ENCODE measurements at places on chromosomes 7 and 10. TPM values are rescaled to one million over a fixed set of nuclear protein-coding genes. Genes with fewer than 3 reads are reported as not detected.

DNA sequence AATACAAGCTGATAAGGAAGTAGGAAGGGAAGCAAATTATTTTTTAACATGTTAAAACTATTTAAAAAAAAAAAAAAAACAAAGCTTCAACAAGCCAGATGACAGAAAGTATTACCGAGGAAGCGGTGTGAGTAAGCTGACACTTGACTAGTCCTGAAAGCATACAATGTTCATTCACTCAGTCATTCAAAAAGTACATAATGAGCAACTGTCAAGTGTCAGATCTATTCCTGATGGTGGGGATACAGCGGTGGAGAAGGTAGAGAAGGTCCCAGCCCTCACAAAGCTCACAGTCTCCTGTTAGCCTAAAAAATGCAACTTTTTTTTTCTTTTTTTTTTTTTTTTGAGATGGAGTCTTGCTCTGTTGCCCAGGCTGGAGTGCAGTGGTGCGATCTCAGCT lies 40.0 kb downstream of the RAPGEF5 start:
- DNase-seq: no peak

- no peak for DNase-seq
These were observed 10.0 kb downstream of the CYP3A43 start for GRCh38 chr7:99837649-99838361.

DNA sequence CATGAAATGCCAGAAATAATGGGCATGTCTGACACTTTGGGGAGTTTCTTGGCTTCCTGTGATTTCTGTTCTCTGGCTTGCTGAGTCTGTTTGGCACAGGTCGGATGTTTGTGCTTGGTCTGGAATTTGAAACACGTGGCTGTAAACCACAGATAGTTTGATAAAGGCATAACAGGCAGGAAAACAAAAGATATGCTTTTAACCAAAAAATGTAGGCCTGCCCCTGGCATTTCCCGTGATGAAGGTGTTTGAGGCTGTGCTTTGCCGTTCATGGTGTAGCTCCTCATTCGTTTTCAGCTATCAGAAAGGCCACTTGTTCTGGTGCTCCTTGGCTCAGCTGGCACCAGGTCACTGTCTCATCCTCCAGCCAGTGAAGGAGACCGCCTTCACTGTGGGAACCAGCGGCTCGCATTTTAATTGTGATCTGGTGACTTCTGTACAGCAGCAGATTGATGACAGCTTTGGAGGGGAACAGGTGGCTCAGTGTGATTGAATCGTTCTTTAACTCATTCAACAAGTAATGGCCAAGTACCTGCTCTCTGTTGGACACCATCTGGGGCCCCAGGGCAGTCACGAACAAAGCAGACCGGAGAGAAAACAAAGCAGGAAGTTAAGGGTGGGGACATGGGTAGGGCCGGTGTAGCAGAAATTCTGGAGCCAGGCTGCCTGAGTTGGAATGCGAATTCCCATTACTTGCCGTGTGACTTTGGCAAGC lies 111.5 kb downstream of the CCNY start:
- peak; percentile 10 for DNase-seq

Gene MSMB
- total RNA-seq: not detected

Gene ATOH7
- total RNA-seq: not detected

GRCh38 chr7:131057794-131058070 lies 269.9 kb upstream of the MKLN1 start:
- no peak for DNase-seq

Gene IL6
- total RNA-seq: not detected

DNA sequence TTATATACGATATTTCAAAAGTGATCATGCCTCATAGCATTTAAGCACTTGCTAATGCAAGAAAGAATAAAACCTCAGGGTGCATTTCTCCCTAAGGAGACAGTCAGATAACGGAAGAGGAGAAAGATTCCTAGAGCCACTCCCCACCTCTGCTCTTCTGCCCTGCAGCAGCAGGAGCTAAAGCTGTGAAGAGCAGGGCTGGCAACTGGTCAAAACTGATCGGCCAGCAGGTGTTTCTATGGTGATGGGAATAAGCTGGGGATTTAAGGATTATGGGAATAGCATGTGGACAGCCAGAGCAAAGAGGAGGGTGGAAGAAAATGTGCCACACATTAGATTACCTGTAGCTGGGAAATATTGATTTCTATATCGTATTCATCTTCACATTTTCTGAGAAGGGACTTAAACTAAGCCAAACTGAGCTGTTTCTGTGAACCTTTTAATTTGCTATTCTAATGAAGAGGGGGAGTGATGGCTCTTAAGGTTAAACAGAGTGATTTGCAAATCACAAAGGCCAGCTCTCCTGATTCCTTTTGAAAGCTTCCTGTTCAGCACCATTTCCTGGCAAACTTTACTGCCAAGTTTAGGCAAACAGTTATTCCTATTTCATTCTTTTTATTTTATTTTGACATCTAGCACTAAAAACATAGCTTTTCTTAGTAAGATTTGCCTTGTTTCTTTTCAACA lies 268.9 kb upstream of the PFKP start:
- no peak for DNase-seq

DNA sequence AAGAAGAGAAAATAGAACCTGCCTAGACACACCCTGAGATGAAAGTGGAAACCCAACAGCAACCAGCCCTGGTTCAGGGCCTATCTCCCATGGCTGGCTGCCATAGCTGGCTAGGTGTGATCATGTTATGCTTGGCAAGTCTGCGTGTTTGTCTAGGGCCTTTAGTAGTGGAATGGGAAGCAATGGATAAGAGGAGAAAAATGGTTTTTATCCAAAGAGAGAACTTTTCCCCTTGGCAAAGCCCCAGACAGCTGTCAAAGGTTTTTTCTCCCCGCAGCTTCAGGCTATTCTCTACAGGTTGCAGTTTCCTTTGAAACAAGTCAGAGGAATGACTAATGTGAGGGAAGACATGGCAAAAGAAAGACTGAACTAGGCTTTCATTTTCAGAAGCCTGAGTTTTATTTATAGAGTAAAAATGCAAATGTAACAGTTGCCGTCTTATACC lies 161.5 kb downstream of the SEMA3D start:
- no peak for DNase-seq

Gene TMEM236
- 0.07 TPM for total RNA-seq

Gene ENTPD1
- 0.37 TPM for total RNA-seq

Gene UNCX
- not detected for total RNA-seq

DNA sequence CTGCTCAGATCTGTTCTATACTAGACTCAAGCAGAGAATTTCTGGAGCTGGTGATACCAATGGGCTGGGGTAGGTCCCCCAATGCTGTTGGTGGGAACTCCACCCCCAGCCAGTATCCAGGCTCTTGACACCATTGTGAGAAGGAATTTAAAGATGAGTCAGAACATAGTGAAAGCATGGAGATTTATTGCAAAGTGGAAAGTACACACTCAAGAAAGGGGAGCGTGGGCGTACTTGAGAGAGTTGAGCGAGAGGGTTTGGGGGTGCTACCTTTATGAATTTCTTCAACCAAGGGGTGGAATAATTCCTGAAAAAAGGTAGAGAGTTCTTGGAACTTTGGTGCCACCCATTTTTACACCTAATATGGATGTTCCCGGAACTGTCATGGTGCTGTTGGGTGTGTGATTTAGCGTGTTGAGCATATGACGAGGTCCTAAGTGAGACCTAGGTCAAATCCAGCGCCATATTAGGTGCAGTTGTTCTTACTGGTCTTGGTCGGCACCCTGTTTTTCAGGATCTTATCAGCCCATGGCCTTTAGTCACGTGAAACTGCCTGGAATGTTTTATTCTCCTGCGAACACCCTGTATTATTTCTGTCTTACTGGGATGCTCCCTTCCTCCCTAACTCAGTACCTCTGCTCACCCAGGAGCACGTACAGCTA lies 122.0 kb upstream of the AHR start:
- DNase-seq: no peak

Gene LDB3
- 0.20 TPM for total RNA-seq

Gene TRPV5
- total RNA-seq: not detected

DNA sequence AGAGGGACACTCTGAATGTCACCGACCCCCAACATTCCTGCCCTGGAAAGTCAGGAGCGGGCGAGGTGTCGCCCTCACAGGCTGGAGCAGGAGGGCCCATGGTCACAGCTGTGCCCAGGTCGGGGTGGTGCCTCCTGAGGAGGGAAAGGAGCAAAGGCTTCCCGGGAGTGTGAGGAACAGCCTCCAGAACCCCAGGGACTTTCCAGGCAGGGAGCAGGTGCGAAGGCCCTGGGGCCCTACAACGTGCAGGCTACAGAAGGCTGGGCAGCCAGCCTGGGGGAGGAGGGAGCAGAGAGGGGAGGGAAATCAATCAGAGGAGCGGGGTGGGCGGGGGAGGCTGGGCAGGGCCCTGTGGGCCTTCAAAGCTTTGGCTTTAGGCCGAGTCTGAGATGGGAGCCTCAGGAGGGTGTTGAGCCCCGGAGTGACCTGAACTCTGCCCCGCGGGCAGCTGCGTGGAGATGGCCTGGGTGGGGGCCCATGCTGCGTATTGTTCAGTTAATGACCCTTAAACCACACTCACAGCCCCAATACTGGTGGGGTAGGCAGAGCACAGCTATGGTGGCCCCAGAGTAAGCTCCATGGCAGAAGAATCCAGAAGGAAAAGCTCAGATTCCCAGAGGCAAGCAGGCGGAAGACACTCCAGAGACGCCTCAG lies 44.2 kb upstream of the PPP2R2D start:
- DNase-seq: no peak

DNA sequence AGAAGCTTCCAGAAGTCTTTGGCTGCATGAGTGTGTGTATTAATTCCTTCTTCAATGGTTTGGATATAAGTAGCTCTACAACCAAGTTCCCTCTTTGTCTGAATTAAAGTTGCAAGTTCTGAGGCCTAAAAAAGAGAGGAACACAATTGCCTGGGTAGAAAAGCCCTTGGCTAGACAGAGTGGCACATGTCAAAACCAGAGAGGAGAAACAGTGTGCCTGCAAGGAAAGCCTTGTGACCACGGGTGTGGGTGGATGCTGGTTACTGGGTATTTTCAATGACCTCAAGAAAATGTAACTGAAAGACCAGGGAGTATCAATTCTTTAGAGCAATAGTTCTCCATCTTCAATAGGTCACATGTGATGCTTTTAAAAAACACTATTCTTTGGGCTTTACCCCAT lies 148.3 kb downstream of the SVIL start:
- DNase-seq: no peak

DNA sequence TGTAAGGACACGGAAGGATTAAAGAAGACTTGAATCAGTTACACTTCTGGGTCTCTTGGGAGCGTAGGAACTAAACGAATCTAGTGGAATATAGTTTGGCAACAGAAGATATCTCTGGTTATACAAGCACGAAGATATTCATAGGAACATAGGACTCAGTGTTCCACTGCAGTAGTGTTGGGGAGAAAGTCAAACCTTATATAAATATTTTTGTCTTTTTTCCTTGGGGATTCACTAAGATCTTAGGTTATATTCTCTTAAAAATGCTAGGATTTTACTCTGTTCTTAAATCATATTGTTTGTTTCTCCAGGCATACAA lies 21.4 kb downstream of the PRKAR2B start:
- no peak for DNase-seq

GRCh38 chr7:5598769-5599371 lies 175.2 kb upstream of the TNRC18 start:
- no peak for DNase-seq

DNA sequence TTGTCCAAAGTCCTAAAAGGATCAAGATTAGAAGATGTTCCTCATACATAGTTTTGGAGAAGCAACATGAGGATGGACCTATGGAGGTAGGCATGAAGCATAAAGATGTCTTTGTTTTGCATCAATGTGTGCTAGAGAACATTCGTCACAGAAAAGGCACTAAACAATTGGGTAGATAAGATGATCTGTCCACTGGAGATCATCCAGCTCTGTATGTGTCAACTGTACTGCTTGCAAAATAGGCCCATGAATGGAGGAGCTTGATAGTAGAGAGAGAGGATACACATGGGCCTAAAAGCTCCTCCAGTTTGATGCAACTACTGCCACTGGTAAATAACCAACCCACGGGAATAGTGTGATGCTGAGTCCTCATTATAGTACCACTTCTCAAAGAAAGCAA lies 286.4 kb upstream of the HGF start:
- DNase-seq: no peak

DNA sequence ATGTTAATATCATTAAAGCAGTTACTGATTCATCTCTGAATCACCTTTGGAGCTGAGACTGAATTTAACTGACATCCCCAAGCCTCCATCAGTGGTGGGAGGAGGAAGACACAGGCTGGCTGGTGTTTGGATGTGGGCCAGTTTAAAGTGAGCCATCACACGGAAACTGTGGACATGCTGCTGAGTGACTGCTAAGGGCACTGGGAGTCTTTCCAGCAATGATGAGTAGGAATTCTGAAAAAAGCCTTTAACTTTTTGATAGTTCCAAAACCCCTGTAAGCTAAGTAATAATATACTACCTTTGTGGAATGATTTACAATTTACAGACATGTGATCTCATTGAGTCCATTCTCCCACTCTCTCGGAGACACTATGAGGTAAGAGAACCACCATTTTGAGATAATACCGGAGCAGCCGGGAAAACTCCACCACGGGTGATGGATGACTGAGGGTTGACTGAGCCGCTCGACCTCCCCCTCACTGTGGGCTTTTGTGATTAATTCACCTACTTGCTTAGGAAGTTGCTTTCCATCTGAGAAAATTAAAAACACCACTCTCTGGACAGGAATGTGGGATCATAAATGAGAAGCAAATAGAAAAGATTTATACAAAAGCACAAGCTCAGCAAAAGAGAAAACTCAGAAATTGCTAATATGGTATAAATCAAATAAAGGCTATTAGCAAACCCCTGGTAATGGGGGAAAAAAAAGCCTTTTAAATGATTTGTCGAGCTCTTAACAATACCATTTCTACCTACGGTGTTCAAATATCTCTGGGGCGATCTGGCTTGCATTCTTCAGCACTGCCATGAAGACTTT lies 194.8 kb downstream of the FANK1 start:
- no peak for DNase-seq

GRCh38 chr7:112987171-112987570 lies 99.5 kb downstream of the GPR85 start:
- DNase-seq: no peak

DNA sequence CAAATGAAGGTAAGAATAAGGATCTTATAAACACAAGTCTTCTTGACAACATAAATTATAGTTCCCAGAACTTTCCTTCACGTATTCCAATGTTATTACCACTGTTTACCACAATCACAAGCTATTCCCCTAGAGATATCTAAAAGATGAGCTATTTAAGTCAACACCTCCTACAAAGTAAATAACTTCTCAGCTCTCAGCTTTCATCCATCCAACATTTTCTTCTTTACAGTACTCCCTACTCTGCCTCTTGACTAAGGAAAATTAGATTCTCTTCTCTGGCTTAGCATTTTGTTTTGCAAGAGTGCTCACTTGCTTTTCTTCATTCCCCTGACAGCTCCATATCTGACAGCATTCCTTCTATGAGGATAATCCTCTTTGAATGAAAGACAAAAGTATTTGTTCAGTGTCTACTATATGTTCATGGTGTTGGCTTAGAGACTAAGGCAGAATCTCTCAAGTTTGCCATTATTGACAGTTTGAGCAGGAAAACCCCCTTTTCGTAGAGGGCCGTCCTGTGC lies 93.0 kb upstream of the IL6 start:
- no peak for DNase-seq

- no peak for DNase-seq
These were observed 221.6 kb downstream of the TCF7L2 start for GRCh38 chr10:113171662-113172061.

- DNase-seq: no peak
These were observed 64.8 kb upstream of the GHITM start for GRCh38 chr10:84074521-84074920.

Gene POLR2J2
- 6.2 TPM for total RNA-seq

- no peak for DNase-seq
These were observed 71.3 kb upstream of the CPXM2 start for GRCh38 chr10:123962756-123963530.

- no peak for DNase-seq
These were observed 38.4 kb downstream of the PLPP4 start for GRCh38 chr10:120495226-120496009.

GRCh38 chr7:105814481-105814880 lies 61.9 kb downstream of the ATXN7L1 start:
- no peak for DNase-seq

Gene LIPJ
- total RNA-seq: not detected

Gene CTNNA3
- 0.32 TPM for total RNA-seq

Measured in HCT116 (cell line).